ENCODE measurements at places on chromosomes 5 and 9.

GRCh38 chr5:159385536-159385935, 55.2 kb upstream of the IL12B start:
- DNase-seq, result no peak

GRCh38 chr5:134409321-134409720, 2.4 kb downstream of the CDKN2AIPNL start:
- DNase-seq, result no peak

GRCh38 chr5:71529682-71530081, 57.5 kb upstream of the MCCC2 start:
- DNase-seq, result no peak

DNA sequence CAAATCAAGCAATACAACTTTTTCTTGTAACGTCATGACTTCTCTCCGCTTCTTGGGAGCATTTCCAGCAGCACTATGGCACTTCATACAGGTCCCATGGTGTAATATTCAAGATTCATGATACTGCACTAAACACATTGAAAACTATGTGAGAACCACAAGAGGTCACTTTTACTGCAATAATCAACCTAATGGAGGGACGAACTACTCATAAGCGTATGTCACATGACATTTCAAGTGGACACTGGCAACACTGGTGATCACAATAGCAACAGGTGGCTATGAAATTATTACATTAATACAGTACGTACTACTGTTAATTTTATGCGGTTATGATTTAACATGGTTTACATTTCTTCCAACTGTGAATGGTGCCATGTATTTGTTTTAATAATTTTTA, 78.6 kb upstream of the TBC1D9B start:
- no peak for DNase-seq

GRCh38 chr5:151808451-151809169, 36.9 kb downstream of the G3BP1 start:
- no peak for DNase-seq

DNA sequence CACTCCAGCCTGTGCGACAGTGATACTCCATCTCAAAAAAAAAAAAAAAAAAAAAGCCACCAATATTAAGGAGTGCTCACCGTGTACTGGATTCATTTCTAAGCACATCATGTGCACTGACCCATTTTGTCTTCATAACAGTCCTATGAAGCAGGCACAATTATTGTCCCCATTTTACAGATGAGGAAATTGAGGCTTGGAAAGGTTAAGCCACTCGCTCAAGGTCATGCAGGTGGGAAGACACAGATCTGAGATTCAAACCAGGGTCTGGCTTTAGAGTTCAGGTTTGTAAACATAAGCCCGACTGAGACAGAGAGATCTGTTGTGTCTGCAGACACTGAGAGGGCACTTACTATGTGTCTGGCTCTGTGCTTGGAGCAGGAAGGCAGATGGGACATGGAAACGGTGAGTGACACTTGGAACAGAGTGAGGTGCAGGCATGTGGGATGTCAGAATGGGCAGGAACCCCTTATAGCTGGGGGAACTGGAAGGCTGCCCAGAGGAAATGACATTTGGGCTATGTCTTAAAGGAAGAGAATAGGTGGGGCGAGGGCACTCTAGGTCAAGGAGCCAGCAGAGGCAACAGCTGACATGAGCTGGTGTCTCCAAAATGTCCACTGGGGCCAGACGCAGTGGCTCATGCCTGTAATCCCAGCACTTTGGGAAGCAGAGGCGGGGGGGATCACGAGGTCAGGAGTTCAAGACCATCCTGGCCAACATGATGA, 69.9 kb downstream of the STK10 start:
- DNase-seq, result no peak

- no peak for DNase-seq
These were observed 11.9 kb upstream of the CACNA1B start for GRCh38 chr9:137865581-137866145.

GRCh38 chr5:124511791-124512190, 234.6 kb downstream of the ZNF608 start:
- no peak for DNase-seq

Measured in CD4-positive, alpha-beta T cell treated with Interleukin-17A for 4 hours (primary cell).